ENCODE measurements at places on chromosomes 13 and 19.

- no peak for DNase-seq
Observed at GRCh38 chr13:60572855-60573254, 175.8 kb downstream of the TDRD3 start.

DNA sequence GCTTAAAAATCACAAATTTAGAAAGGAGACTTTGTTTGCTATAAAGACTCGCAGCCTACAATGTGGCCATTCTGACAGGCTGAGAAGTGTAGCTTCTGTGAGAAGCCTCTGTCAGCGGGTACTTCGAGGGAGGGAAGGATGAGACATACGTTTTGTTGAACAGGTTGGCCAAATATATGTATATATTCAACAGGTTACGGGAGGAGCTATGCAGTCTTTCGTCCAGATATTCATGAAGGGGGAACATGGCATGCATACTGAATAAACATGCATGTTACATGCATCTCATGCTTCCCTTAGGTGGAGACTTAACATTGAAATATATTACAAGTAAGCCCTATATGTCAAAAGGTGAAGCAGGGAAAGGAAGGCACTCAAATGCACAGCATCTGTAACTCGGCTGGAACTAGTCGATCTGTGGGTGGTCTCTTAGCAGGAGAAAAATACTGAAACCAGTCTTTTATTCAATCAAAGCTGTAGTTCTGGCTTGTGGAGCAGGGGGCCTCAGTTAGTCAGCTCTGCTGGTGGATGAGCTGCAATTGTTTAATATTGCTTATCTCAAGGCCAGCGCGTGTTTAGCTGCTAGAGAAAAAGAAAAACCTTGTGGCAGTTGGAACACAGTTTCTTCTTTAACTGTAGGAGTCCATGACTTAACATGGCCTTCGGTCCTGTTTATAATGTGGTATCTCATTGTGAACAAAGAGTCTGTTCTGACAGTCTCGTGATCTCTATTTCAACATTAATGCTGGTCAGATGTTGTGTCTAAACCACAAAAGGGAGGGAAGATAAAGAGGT, 94.3 kb downstream of the FAM216B start:
- no peak for DNase-seq

GRCh38 chr13:77033717-77034302, 6.9 kb upstream of the FBXL3 start:
- DNase-seq: no peak

DNA sequence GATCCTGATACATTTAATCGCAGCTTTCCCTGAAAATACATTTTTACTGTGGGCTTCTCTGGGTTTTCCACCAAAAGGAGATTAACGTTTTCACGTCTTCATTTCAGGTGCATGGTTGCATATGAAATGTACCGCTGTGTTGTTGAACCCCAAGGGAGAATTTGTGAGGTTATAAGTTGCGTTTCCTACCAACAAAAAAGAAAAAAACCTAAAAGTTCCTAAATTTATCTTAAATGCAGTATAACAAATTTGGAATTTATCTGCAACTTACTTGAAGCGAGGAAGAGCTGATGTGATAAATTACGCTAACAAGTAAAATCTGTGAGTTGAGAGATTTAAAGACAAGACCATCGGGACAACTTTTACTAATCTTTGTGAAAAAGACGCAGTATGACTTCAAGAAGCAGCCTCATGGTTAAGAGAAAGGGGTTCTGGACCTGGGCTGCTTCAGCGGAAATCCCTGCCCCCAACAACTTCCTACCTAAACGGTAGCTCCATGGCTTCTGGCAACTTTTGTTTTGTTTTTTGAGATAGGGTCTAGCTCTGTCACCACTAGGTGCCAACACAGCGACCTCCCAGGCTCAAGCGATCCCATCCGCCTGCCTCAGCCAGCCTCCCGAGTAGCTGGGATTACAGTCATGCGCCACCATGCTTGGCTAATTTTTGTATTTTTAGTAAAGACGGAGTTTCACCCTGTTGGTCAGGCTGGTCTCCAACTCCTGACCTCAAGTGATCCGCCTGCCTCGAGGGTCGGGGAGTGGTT, 958 bp upstream of the OBI1 start:
- DNase-seq: no peak

DNA sequence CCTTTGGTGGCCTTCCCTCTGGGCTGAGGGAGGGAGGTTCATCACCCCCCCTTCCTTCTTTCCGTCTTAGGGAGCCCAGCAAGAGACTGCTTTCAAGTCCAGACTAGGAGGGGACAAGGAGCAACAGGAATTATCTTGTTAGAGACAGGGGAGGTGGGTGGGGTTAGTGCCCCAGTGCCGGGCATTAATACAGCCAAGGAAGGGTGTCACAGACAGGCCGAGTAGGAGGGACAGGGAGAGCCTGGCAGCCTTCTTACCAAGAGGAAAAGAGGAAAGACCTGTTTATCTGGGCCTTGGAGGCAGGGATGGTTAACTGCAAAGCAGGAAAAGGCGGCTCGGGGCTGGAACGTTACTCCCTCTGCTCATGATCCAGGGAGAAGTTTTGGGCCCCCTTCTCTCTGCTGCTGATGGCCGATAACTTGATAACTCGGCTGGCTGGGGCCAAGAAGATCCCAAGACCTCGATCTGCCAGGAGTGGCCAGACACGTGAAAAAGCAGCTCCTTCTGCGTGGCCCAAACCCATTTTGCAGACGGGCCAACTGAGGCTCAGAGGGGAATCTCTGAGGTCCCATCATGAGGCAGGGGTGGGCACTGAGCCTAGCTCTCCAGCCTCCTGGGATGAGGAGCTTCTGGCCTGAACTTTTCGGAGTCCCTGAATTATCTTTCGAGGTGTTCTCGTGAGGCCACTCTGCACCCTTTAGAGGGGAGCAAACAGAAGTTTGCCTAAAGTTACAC, 79.3 kb downstream of the PTPRS start:
- DNase-seq: no peak

DNA sequence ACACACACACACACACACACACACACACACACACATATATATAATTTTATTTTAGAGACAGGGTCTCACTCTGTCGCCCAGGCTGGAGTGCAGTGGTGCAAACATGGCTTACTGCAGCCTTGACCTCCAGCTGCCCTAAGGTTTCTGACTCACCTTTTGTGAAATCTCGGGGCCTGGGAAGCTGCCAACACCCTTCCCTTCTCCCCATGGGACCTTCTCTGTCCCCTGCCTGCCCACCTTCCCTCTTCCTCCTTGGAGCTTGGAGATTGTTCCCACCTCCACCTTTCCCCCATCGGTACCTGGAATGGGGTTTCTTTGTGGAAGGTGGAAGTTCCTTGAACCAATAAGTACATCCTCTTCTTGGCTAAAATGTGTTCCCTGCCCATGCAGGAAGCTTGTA, 6.3 kb downstream of the ARRDC5 start:
- DNase-seq: no peak

DNA sequence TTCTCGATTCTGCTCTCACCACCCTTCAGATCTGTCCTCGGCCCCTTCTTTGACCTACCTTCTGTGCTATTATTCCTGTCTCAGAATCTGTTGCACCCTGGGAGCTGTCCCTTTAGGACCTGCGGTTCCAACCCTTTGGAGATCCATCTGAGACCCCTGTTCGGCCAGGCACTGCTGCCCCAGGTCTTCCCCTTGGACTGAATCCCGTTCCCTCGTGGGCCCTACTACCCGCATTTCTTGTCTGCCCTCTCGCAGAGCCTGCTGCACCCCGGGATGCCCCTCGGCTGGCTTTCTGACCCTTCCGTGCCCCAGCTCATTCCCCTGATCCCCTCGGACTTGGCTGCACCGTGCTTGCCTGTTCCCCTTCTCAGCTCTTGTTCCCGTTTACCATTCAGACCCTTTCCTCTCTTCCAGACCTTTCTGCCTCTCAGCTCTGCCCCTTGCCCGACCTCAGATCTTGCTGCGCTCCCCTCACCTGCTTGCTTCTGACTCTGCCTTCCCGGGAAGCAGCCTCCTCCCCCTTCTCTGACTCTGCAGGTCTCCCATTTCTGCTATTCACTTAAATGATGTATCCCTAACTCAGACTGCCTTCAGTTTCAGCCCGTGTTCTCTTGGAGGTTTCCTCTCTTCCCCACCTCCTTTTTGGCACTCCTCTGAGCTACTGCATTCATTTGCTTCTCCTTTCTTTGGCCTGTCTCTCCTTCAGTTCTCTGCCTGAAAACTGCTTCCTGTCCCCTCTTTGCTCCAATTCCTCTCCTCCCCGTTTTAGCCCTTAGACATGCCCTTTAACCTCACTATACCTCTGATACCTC, 1.1 kb downstream of the ARHGAP35 start:
- no peak for DNase-seq

- DNase-seq: no peak
Observed at GRCh38 chr19:45161738-45162607, 1.2 kb upstream of the NKPD1 start.

GRCh38 chr13:56953965-56954364, 186.8 kb upstream of the PRR20A start:
- DNase-seq: no peak

GRCh38 chr19:31548941-31549340, 199.7 kb upstream of the TSHZ3 start:
- no peak for DNase-seq

DNA sequence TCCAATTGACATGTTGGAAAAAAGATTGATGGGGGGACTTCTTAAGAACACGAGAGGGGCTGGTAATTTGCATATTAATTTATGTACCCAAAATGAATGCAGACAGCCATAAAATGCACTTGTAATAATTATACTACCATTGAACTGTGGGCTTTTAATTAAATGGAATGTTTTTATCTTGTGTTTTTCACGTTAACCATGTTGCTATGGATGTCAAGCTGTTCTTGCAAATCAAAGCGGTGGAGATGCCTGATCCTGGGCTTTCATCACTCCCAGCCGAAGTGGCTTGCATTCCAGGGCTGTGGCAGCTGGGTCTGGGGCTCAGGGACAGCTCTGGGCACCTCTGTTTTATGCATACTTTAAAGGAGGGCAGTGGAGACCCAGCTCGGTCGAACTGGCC, 179.4 kb upstream of the TMTC4 start:
- no peak for DNase-seq

- DNase-seq: no peak
Observed at GRCh38 chr19:41013359-41013758, 22.3 kb downstream of the CYP2B6 start.

- no peak for DNase-seq
Observed at GRCh38 chr13:110564472-110564985, 3.0 kb upstream of the RAB20 start.
